Osteocyte (in vitro differentiated cells): ENCODE measurements at places on chromosomes 16 and 17.
A peak's percentile ranks its signal among the peaks of the same experiment; 100 is the strongest.

- no peak for DNase-seq
These were observed 74.1 kb downstream of the SNX11 start for GRCh38 chr17:48181653-48182052.

DNA sequence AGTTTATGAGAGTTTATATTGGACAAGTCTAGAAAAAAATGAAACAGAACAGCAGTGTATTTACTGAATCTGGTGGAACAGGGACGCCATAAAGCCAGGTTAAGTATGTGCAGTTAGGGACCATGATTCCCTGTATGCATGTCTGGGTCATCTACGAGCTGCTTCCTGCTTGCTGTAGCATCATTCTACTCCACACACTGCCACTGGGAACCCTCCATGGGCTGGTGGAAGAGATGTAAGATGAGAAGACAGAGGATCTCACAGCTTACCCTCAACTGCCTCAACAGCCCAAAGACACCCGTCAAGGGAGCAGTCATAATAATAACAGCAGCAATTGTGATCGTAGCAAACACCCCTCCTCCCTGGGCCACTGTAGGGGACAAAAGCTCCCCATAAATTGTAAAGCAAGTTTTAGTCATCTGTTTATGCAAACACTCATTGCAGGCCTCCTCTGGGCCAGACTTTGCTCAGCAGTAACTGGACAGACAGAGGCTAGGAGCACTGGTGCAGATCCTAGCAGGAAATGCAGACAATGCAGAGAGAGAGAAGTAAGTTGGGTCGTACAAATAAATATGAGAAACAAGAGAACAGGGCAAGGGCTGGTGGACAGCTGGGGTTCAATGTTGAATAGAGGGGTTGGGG, 188.0 kb downstream of the SOX9 start:
- no peak for DNase-seq

GRCh38 chr17:58403311-58403710, 14.0 kb downstream of the RNF43 start:
- DNase-seq, result no peak

- peak; percentile 19 for DNase-seq
These were observed 17.2 kb upstream of the UTP6 start for GRCh38 chr17:31918701-31919128.

GRCh38 chr17:64320613-64321553, 57.8 kb upstream of the TEX2 start:
- DNase-seq, result no peak

DNA sequence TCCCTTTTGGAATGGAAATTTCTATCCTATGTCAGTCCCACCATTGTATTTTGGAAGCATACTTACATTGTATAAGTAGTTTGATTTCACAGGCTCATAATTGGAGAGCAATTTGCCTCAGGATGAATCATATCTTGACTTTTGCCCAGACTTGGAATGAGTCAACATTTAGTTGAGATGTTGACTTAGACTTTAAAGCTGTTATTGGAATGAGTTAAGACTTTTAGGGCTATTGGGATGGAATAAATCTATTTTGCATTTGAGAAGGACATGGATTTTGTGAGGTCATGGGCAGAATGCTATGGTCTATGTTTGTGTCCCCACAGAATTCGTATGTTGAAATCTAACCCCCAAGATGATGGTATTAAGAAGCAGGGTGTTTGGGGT, 12.2 kb upstream of the ZNF594 start:
- DNase-seq, result no peak

- no peak for DNase-seq
These were observed 157.2 kb downstream of the SEC14L1 start for GRCh38 chr17:77297693-77298666.

DNA sequence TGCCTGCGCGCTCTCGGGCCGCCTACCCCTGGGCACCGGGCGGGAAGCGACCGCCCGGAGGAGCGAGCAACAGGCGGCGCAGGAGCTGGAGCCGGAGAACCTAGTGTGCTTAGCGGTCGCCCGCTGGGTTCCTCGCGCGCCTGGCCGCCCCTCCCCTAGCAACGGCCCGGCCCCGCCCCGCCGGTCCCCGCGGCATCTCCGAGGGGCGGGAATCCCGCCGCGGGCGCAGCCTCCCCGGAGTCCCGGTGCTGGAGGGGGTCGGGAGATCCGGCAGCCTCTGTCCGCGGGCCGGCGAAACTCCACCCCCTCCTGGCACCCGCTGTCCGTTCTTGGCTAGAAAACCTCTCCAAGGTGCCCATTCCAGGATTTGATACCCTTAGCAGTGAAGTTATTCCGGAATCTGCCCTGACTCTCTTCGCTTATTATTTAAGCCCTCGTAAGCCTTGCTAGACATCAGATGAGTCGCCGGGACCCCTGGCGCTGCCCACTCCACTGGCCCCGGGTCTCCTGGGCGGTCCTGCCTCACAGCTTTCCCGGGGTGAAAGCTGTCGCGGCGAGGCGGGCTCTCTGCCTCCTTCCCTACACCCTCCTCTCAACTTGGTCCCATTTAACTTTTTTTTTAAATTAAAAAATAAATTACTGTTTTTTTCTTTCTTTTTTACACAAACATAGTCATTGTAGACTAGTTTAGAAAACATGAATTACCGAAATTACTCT, at the start of gene RPRML:
TSS of gene RPRML (minus strand) at position 107 of the 717 bp plus-strand sequence. CDS start 246 bp downstream, outside the sequence.
- no peak for DNase-seq

DNA sequence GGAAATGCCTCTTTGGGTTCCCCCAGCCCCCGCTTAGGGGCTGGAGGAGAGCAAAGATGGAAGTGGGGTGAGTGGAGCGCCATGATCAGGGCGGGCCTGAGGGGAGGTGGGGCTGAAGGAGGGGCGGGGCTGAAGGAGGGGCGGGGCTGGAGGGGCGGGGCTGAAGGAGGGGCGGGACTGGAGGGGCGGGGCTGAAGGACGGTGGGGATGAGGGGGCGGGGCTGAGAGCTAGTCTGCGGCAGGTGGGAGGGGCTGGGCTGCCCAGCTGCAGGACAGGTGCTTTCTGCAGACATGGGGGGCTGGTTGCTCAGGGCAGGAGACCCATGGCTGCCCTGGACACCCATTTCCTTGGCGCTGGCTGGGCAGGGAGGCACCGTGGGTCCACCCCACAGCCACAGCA, 39.1 kb upstream of the PABPN1L start:
- no peak for DNase-seq

DNA sequence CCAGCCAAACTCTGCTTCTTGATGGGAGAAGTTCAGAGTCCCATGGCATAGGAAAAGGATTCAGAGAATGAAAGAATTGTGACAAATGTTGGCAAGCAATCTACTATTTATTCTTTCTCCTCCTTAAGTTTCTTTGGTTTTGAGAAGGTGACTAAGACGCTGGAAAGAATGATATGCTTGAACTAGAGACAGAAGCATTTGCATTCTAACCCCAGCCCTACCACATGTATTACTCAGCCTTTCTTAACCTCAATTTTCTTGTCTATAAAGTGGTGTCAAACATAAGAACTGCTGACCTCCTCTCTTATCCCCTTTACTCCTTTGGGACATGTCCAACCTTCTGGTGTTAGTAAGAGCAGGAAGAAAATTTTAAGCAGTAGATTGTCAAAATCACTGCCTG, 124.7 kb downstream of the HS3ST2 start:
- DNase-seq, result no peak

DNA sequence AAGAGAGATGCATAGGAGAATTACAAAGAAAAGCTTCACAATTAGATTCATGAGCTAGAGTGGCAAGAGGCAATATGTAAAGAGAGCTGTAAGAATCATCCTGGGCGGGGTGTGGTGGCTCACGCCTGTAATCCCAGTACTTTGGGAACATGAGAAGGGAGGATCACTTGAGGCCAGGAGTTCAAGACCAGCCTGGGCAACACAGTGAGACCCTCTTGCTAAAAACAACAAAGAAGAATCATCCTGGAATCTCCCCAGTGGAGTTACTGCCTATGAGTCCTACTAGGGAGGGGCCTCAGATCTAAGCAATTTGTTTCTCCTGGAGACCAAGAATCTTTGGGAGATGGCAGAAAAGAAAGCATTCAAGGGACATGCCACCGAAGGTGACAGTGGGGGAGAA, 119.1 kb downstream of the HIC1 start:
- DNase-seq, result no peak

DNA sequence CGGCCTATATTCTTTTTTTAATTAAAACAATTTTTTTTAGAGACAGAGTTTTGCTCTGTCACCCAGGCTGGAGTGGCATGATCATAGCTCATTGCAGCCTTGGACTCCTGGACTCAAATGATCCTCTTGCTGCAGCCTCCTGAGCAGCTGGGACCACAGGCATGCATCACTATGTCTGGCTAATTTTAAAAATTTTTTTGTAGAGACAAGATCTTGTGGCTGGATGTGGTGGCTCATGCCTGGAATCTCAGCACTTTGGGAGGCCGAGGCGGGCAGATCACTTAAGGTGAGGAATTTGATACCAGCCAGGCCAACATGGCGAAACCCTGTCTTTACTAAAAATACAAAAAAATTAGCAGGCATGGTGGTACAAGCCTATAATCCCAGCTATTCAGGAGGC, 54.8 kb upstream of the MSI2 start:
- DNase-seq, result no peak

DNA sequence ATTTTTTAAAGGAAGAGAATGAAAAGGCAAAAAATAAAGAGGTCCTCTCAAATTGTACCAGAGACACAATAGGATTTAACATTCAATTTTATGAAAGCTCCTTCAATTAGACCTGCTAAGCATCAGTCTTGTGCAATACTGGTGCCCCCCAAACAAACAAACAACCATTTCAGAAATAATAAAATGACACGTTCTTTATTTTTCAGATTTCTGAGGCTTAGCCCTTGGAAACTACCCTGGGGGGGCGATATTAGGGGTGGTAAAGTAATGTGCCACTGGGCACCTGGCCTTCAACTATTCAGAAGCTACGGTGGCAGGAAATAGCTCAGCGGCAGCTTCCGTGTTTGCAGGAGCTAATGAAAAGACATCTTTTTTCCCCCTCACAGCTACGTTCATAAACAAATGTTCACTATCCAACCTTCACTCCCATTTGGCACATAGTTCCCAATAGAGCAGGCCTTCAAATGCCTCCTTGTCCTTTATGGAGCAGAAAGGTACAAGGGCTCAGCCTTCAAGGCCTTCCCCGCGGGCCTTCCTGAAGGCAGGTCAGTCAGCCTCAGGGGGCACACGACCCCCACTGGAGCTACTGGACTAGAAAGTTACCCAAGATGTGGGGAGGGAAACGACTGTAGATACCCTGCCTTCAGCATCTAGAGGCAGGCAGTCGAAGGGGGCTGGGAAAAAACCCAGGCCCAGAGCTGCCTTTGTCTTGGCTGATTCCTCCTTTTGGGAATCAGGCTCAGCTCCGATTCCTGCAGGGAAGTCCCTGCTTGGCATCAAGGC, 44.1 kb downstream of the TBX4 start:
- DNase-seq, result no peak

- no peak for DNase-seq
These were observed 3.9 kb downstream of the PPM1E start for GRCh38 chr17:58759522-58759921.

- DNase-seq, result no peak
These were observed 113.3 kb downstream of the FTO start for GRCh38 chr16:53817117-53817755.

- DNase-seq, result no peak
These were observed 6.6 kb downstream of the SREBF1 start for GRCh38 chr17:17830269-17830567.
